ENCODE measurements at places on chromosomes 6 and 20.

- no peaks in the 10 kb centered on the region for H3K36me3 ChIP-seq
- no peak overlapping the region for H3K4me3 ChIP-seq
- H3K4me1 ChIP-seq = peaks cover 14% of the 10 kb centered on the region
- H3K27ac ChIP-seq = no peak overlapping the region
- H3K27me3 ChIP-seq = peaks cover 4% of the 10 kb centered on the region
- DNase-seq = peak; percentile 66
These were observed 95.1 kb upstream of the OLIG3 start for GRCh38 chr6:137589067-137589848.

DNA sequence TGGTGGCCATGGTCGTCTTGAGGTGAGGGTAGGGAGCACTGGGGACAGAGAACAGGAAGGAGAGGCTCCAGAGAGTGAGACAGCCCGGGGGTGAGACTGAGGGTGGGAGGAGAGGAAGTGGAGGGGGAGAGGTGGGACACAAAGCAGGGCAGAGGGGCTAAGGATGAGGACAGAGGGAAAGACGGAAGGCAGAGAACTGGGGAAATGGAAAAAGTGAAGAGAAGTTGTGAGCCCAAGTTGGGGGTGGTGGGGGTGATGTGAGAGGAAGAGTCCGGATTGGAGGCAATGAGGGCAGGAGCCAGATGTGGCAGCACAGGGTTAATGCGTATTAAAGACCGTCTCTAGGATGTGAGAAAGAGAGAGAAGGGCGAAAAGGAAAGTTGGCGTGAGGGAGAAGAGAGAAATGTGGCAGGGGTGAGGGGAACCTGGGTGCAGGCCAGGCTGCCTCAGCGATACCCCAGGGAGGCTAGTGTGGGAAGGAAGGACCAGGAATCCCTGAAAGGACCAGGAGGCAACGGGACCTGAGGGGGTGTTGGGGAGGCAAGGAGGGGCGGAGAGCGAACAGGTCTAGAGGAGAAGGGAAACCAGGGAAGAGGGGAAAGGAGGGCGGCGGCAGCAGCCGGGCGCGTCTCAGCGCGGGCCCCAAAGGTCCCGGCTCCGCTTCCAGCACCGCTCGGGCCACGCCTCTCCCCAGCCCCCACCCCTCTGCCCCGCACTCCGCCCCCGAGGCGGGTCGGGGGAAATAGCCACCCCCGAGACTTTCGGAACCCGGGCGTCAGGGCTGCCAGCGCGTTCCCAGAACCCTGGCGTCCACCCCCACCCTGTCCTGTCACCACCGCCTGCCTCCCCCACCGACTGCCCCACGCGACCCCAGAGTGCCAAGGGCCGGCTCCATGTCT lies at the start of gene PPP1R18:
PPP1R18 (minus strand) TSS at position 637 of the 899 bp plus-strand sequence; CDS start at position 10, 627 bp downstream.
- H3K4me1 ChIP-seq = peaks cover 43% of the 10 kb centered on the region
- H3K4me3 ChIP-seq = peak within 1 kb of the TSS; percentile 100
- peak; percentile 70 for DNase-seq
- no peaks in the 10 kb centered on the region for H3K27me3 ChIP-seq

GRCh38 chr20:59161721-59162120 lies 1.9 kb upstream of the ZNF831 start:
- H3K27me3 ChIP-seq = no peaks in the 10 kb centered on the region
- H3K4me3 ChIP-seq = peak overlapping the region; percentile 36

DNA sequence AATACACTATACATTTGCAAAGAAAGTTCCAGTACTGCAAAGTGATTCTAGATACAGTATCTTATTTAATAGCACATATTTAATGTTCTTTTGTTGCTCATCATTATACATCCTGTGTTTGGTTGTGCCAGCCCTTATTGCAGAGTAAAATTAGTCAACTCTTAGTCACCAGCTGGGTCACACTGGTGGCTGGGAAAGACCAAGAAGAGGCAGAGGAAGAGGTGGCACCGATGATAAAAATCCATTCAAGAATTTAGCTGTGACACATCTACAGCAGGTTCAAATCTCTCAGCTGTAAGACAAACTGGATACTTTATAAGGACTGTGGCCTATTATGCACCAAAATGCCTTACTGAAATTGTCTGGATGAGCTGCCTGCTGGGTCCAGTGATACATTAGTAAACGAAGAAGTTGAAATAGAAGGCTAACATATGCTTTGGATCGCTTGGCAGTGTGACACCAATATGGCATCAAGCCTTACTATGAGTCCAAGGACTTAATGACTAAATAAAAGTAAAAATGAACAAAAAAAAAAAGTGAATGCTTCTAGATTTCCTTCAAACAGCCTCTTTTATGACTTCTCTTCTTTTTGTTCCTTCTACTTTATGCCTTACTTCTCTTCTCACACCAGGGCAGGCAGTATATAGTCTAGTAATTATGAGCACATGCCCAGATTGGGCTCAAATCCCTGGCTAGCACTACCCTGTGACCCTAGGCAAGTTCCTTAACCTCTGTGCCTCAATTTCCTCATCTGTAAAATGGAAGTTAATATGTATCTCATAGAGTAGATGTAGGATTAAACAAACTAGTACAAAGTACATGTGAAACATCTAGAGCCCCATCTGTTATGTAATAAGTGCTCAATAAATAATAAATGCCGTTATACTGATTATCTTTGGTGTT lies 29.4 kb upstream of the RNF8 start:
- no peaks in the 10 kb centered on the region for H3K27me3 ChIP-seq
- H3K27ac ChIP-seq = no peak overlapping the region
- no peak for DNase-seq
- H3K4me1 ChIP-seq = no peaks in the 10 kb centered on the region

DNA sequence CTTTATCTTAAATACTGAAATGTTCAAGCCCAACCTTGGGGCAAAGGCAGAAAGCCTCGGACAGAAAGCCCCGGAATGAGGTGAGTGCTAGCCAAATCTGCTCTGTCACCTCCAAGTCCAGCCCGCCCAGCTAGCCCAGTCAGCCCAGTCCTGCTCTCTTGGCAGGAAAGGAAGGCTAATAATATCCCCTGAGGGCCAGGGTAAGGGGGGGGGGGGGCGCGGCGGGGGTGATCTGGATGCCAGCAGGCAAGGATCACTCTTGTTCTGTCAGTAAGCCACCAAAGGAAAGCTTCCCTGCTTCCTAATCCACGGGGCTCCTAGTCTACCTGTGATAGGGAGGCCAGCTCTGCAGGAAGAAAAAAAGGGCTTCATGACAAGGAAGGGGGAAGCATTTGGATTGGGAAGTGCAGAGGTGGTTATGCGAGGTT lies 1.1 kb downstream of the NDRG3 start:
- peaks cover 21% of the 10 kb centered on the region for H3K4me1 ChIP-seq
- no peak overlapping the region for H3K27ac ChIP-seq
- H3K27me3 ChIP-seq = no peaks in the 10 kb centered on the region
- no peak for DNase-seq

GRCh38 chr6:133396984-133397348 lies 155.8 kb downstream of the EYA4 start:
- no peaks in the 10 kb centered on the region for H3K27me3 ChIP-seq
- no peaks in the 10 kb centered on the region for H3K4me1 ChIP-seq
- DNase-seq = no peak
- H3K27ac ChIP-seq = no peak overlapping the region
- H3K36me3 ChIP-seq = no peaks in the 10 kb centered on the region

Data from CD4-positive, alpha-beta memory T cell (primary cell).